Heart left ventricle (tissue), 16 donors: ENCODE measurements at places on chromosomes 16 and 17.

- DNase-seq, result no peak
Observed at GRCh38 chr17:57634713-57635465, 110.2 kb downstream of the CCDC182 start.

DNA sequence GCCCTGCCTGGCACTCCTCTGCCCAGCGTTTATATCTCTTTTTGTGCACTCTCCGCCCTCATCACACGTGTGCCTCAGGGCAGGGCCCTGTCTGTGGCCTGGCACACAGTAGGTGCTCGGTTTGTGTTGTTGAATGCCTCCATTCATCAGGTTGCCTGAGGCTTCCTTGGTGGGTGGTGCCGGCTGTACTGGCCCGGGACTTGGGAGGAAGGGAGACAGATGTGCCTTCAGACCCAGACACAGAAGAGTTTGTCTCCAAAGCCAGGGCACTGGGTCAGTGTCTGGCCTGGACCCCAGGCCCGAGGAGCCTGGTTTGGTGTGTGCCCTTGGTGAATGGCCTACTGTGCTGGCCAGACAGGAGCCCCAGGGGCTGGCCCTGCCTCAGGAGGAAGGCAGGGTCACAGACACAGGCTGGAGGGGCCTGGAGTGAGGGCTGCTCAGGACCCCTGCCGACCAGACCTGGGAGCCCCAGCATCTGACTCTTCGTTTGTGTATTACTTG lies 71.6 kb downstream of the RAI1 start:
- DNase-seq, result no peak

DNA sequence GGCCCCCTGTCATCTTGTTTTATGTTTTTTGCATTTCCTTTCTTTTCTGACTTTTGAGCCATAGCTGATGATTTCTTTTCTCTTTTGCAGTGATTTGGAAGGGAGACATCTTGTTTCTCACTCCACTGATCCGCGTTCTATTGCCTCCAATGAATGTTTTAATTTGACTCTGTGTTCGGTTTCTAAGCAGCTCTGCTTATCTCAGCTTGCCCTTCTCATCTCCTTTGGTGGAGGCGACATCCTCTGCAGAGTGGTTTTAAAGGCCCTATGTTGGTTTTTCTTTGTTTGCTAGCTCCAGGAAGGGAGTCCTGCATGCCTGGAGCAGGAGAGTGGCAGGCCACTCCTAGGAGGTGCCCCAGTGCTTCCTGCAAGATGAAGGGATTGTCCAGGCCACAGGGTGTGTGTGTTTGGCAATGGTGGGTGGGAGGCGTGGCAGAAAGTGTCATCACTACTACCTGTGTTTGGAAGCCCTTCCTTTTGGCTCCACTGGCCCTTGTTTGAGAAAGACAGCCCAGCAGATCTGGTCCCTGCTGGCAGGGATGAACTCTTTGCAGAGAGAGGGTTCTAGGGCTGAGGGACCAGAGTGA lies 13.6 kb downstream of the SMPD3 start:
- DNase-seq, result no peak

DNA sequence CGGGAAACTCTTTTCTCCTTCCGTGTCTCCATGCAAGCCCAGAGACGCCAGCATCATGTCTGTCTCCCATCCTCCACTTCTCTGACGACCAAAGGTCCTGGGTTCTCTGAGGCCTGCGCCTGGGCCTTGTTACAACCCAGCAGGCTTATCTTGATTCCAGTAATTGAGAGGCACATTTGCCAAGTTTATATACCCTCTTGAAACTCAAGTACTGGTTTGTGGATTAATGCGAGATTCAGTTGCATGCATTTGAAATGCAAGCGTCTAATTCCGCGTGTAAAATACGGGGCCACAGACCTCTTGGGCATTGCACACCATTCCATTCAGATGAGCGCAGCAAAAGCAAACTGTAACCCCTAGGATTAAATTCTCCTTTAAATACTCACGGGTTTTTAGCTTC lies 28.7 kb upstream of the CRISPLD2 start:
- no peak for DNase-seq
